ENCODE measurements at places on chromosomes 16 and 17. TPM values are rescaled to one million over a fixed set of nuclear protein-coding genes. Genes with fewer than 3 reads are reported as not detected.

The KRTAP1-1 gene
- not detected for total RNA-seq

GRCh38 chr16:27625050-27625697, 75.2 kb downstream of the KATNIP start:
- no peak for DNase-seq

DNA sequence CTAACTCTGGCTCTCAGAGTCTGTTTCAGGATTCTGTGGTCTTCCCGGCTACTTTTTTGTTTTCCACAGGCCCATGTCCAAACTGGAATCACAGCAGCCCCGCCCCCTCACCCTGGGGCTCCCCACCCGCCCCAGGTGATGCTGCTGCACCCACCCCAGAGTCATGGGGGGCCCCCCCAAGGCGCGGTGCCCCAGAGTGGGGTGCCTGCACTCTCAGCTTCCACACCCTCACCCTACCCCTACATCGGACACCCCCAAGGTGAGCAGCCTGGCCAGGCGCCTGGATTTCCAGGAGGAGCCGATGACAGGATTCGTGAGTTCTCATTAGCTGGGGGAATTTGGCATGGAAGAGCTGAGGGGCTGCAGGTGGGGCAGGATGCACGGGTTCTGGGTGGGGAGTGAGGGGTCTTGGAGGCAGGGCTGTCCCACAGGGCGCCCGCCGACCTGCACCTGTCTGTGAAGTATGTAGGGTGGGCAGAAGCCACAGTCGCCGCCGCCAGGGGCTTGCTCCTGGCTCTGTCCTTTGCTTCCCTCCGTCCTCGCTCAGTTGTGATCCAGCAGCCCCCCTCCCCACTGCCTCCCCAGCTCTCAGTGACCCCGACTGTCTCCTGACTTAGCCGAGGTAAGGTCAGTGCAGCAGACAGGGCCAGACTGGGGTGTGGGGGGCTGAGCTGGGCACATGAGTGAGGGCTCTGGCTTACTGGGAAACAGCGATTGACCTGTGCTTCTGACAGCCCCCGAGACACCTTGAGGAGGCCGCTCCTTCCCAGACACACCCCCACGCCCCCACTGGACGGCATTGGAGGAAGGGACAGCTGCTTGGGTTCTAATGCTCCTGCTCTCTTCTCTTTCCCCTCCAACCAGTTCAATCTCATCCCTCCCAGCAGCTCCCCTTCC, 10.0 kb downstream of the TUFM start:
- DNase-seq = no peak

- DNase-seq = no peak
Measured at GRCh38 chr16:81708266-81709015, 70.7 kb upstream of the PLCG2 start.

DNA sequence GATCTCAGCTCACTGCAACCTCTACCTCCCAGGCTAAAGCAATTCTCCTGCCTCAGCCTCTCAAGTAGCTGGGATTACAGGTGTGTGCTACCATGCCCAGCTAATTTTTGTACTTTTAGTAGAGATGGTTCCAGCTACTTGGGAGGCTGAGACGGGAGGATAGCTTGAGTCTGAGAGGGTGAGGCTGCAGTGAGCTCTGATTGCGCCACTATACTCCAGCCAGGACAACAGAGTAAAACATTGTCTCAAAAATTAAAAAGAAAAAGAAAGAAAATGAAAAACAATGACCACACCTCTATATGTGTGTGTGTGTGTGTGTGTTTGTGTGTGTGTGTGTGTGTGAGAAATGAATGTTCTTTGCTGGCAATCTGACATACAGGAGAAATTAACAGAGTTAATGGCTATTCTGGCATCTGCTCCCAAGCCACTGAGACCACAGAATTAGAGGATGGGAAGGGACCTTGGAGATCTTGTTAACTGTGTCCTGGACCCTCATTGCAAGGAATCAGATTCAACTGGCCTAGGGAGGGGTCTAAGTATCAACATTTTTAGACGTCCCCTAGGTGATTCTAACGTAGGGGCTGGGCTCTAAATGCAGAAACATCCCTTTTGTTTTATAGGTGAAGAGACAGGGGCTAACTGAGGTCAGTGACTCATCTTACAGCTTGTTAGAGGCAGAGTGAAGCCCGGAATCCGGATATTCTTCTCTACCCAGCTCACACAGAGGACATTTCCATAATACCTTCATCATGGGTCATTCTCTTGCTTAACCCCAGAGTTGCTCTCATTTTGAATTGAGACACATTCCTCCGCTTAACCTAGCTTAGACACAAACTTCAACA, 16.4 kb upstream of the MARCHF10 start:
- DNase-seq = no peak

The TP53TG3F gene
- total RNA-seq = not detected

DNA sequence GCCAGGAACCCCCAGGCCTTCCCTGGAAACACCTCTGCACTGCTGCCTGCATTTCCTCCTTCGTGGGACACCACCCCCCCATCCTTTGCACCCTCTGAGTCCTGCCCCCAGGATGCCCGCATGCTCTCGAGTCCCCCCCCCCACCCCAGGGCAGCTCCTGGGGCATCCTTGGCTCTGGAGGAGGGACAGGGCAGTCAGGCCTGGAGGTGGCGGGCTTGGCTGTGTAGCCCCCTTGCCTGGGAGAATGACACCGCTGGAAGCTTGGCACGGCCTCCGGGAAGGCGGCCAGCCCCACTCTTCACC, 98.9 kb upstream of the GSE1 start:
- peak; percentile 55 for DNase-seq

GRCh38 chr16:55393991-55394390, 70.0 kb downstream of the IRX6 start:
- no peak for DNase-seq

The CSNK1D gene
- 161 TPM for total RNA-seq

The ASIC2 gene
- total RNA-seq = 0.06 TPM

- DNase-seq = no peak
Measured at GRCh38 chr16:2361129-2361528, 20.6 kb upstream of the ABCA3 start.

DNA sequence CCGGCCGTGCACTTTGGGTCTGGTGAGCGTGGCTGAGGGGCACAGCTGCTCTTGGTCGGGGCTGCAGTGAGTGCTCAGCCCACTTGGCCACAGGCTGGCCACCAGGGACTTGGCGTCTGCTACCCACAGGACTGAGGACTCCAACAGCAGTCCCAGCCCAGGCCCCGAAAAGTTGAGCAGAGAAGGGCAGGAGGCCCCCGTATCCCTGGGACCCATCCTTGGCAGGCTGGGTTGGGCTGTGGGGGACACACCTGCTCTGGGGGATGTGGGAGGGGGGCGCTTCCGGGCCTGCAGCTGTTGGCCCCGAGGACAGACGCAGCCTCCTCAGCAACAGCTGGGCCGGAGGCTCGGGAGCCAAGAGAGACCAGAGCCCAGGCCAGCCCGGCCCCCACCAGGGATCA, 19.4 kb upstream of the SSTR5 start:
- no peak for DNase-seq

DNA sequence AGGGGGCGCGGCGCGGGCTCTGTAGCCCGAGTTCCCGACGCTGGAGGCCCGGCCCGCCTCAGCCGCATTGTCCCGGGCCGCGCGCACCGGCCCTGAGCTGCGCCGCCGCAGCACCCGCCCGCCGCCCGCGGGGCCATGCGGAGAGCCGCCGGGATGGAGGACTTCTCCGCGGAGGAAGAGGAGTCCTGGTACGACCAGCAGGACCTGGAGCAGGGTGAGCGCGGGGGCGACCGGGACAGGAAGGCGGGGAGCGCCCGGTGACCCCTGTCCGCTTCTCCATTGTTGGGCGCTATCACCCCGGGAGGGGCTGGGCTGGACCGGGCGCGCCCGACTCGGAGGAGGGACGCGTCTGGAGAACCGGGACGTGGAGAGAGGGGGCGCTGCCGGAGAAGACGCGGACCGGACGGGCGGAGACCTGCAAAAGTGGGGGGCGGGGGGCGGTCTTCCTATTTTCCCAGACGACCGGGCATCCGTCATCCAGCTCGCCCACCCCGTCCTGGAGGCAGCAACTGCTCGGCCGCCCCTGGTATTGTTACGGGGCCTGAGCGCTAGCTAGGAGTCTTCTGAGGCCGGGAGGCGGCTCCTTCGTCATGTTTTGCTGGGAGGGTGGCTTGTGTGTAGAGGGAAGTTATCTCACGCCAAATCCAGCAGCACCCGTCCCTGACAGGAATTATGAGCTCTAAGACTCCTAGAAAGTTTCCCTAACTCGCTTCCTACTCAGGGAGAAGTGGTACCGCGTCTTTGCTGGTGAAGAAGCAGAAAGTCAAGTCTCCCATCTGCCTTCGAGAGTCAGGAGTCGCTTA, 678 bp downstream of the CDR2L start:
- DNase-seq = peak; percentile 79

- DNase-seq = no peak
Measured at GRCh38 chr16:15981382-15981781, 32.0 kb downstream of the ABCC1 start.

The GSE1 gene
- 82.9 TPM for total RNA-seq

The KRTAP3-2 gene
- total RNA-seq = not detected

DNA sequence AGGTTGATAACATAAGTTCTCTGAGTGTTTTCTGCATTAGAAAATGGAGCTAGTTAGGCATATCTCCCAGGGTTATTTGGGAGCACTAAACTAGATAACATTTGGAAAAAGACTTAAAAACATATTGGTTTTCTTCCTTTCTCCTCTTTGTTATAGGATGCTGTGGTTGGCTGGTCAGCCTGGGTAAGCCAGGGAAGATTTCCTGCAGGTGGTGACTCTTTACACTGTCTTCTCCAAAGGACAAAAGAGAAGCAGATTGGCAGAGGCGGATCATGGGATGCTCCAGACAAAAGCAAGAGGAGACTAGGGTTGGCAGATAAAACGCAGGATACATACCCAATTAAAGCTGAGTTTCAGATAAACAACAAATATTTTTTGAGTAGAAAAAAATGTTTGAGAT, 6.2 kb upstream of the CRYBA1 start:
- no peak for DNase-seq

DNA sequence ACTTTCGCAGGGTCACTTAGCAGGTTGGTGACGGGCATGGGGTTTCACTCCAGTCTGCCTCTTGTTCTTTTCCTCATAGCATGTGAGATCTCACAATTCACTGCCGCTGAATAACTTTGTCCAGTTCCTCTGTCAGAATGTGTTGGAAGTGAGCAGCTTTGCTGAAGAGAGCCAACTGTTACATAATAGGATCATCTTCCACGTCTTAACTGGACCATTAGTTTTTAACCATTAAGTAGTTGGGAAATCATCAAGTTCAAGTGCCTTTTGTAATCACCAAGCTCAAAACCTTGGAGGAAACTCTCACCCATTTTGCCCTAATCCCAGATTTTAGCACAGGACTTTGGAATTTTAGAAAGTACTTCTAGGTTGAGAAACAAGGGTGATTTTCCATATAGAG, 290.6 kb downstream of the WWOX start:
- no peak for DNase-seq

The DNAI2 gene
- total RNA-seq = 0.32 TPM

- no peak for DNase-seq
Measured at GRCh38 chr17:69503711-69504110, 89.2 kb downstream of the MAP2K6 start.

DNA sequence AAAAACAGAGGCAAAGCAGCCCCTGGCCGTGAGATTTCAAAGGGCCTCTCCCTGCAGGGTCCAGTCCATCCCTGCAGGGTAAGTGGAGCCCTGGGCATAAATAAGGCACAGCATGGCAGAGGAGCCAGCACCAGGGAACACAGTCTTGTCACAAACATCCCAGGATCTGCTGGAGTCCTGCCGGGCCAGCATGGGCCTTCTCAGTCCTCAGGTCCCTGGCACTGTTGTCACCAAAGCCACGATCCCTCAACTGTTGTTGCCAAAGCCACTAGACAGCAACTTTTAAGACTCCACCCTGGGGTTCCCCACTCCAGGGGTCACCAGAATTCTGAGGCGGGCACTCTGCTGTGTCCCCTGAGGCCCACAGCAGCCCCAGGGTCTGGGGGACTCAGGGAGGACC, 47.8 kb upstream of the BAHCC1 start:
- DNase-seq = no peak

- DNase-seq = no peak
Measured at GRCh38 chr16:12503191-12503590, 300.5 kb downstream of the CPPED1 start.

- no peak for DNase-seq
Measured at GRCh38 chr16:57656342-57656955, 11.7 kb upstream of the ADGRG3 start.

DNA sequence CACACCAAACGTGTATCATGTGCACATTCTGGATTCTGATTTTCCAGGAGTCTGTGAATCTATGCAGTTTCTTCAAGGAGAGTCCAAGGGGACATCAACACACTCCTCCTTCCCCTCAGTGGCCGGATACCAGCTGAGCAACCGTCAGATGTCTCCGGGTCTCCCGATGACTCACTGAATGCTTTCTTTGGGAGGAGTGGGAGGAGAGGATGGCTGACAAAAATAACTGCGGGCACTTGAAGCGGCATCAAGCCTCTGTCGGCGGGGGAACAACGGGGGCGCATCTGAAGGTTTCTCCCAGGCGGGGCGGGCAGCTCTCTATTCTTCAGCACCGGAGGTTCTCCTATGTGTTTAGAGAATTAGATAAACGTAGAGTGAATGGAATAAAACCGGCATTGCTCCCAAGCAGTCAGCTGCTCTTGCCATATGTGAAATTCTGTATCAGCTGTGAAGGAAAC, 24.6 kb upstream of the LRRC75A start:
- DNase-seq = peak; percentile 16

The NACA2 gene
- total RNA-seq = not detected

GRCh38 chr17:83018658-83019193, 60.7 kb upstream of the METRNL start:
- DNase-seq = no peak

GRCh38 chr16:12470311-12471229, 333.1 kb downstream of the CPPED1 start:
- DNase-seq = no peak

DNA sequence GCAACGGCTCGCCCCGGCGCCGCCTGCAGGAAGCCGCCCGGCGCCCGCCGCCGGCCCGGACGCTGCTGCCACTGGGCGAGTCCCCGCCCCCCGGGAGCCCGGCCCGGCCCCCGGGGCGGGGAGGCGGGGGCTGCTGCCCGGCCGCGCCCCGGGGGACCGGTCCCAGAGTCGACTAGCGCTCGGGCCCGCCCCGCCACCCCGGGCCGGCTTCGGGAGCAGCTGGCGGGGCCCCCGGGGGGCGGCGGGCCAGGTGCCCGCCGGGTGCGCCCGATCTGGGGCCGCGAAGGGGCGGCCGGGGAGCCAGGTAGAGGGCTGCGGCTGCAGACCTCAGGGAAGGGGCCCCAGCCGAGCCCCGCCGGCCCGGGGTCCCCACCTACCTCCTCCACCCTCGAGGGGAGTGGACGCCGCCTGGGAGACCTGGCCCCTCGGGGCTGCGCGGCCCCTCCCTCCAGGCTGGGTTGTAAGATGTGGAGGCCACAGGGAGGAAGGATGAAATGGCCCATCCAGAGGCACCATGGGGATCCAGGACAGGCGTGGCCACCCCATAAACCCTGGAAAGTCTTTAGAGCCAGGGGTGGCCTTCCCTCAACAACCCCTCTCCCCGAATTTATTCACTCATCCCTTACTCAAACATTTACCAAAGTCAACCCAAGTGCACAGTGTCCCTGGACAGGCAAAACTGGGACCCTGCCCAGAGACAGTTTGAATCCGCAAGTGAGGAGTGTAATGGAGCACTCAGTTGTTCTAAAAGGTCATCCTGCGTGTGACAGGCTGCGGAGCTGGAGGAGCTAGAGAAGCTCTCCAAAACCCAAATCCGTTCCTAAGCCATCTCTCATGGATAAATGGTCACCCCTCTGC, at the start of gene CDYL2:
Gene CDYL2, minus strand, starts transcription at position 73 of the 858 bp plus-strand sequence. CDS start 425 bp downstream, outside the sequence.
- DNase-seq = no peak

- DNase-seq = no peak
Measured at GRCh38 chr16:4240624-4241023, 1.3 kb downstream of the SRL start.

GRCh38 chr17:79960788-79961522, 74.7 kb downstream of the TBC1D16 start:
- no peak for DNase-seq

Measured in mucosa of gallbladder (tissue), 1 donor.